Right lobe of liver (tissue), 6 donors: ENCODE measurements at places on chromosomes 1 and 21.

- no peak for DNase-seq
Measured at GRCh38 chr1:3847081-3847480, 9.9 kb downstream of the CEP104 start.

DNA sequence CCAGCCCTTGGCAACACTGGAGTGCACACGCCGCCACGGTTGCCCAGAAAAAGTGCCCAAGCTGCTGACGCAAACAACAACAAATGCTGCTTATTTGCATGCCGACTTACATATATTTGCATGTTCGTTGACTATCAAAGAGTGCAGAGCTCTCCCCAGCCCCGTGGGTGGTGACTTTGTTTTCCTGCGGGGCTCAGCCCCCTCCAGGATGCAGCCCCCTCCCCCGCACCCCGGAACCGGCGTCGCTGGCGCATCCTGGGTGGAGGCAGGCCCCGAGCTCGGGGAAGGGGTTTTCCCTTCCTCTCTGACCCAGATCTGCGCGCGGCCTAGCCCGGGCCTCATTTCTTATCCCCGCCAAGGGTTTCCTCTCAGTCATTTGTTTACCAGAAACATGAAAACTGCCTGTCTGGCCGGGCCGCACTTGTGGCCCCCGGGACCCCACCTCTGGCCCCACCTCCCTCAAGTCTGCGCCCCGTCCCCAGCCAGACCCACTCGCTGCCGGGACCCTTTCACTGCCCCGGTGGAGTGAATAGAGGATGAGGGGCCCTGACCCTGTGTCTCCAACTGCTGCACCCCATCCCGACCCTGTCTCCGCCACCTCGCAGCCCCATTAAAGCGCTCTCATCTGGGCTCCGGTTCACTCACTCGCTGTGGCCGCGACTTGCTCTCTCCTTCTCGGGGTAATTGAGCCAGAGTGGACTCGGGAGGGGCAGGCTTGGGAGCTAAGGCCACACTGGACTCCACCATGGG lies 5.5 kb downstream of the TNFRSF25 start:
- peak; percentile 57 for DNase-seq

- DNase-seq, result no peak
Measured at GRCh38 chr1:155967341-155968050, 10.9 kb downstream of the ARHGEF2 start.

GRCh38 chr1:228457017-228457395 lies 30.2 kb upstream of the RNF187 start:
- no peak for DNase-seq

DNA sequence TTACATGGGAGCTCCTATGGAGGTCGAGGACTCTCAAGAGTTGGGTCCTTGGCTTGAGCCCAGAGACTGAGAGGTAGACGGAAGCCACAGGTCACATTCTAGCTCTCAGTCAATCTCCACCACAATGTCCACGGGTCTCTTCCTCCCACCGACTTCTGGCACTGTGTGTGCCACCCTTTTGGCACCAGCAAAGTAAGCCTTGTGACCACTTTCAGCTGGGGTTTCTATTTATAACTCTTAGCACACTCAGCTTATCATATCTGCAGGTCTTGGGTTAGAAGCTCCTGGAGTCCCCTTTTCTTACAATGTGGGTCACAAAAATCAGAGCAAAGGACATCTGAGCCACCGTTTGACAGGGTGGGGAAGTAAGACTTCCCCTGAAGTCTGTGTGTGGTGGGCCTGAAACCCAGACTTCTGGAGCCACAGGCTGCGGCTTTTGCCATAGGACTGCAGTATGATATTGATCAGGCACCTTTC lies 28.3 kb downstream of the NCMAP start:
- no peak for DNase-seq

- DNase-seq, result no peak
Measured at GRCh38 chr1:183476081-183476480, 3.8 kb downstream of the SMG7 start.

GRCh38 chr1:11523261-11523660 lies 44.3 kb downstream of the DISP3 start:
- DNase-seq, result no peak

- no peak for DNase-seq
Measured at GRCh38 chr1:99789715-99790114, 23.3 kb upstream of the FRRS1 start.

DNA sequence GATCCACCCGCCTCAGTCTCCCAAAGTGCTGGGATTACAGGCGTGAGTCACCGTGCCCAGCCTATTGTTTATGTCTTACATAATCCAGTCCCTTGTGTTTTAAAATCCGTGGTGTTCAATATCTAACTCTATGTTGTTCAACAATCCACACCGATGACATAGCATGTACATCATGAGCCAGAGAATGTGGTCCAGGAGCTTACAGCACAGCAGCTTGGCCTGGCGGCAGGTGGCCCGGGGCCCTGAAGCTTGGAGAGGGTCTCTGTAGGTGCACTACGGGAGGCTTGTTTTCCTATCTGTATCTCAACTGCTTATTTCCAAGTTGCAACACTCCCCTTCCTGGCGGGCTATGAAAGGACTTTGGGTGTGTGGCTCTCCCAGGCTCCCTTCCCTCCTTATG lies 138.4 kb downstream of the ADSS2 start:
- no peak for DNase-seq

GRCh38 chr1:221157026-221157761 lies 278.0 kb downstream of the HLX start:
- no peak for DNase-seq

GRCh38 chr21:45846373-45847160 lies 135.0 kb upstream of the COL6A1 start:
- no peak for DNase-seq

DNA sequence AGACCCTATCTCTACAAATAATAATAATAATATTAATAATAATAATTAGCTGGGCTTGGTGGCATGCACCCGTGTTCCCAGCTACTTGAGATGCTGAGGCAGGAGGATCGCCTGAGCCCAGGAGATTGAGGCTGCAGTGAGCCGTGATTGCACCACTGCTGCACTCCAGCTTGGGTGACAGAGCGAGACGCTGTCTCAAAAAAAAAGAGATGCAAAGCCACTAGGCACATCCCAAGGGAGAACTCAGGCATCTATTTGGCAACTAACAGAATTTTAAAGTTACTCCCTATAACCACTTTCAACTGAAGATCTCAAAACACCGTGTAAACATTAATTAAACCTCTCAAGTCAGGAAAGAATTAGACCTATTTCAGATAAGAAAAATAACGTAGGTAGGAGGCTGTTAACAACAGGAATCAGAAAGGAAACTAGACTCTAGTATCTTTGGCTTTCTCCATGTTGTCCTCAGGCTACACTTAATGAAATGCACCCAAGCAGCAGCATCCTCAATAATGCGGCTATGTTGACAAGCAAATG lies 3.7 kb downstream of the RNF19B start:
- no peak for DNase-seq

DNA sequence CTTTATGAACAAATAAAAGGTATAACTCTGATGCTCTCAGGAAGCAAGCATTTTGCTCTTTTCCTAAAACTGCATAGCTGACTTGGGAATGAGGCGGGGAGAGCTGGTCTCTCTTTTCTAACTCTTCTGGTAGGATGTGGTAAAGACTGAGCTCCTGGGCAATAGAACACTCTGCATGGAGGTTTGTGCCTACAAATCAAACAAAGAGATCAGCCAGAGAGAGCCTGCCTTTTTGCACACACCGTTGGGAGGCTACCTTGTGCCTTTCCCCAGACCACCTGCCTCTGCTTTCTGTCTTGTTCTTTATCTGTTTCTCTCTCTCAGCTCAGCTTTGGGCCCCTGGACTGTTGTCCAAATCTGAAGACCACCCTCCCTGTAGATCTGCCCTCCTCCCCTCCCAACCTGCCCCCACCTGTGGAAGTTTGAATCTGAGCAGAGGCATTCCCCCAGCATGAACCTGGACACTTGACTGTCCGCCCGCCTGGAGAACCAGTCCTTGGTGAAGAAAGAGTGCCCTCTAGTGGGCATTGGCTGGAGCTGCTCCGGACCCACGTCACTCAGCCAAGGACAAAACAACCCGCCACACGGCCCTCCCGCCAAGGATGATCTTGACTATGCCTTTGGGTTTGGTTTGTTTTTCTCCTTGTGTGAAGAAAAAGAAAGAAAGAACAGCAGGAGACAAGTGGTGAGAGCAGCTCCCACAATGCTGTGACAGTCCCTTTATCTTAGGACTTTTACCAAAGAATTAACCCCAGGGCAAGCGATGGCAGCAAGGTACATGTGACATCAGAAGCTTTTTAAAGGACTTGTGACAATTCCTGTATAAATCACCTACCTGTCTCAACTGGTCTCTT lies 228.2 kb downstream of the PBX1 start:
- peak; percentile 77 for DNase-seq

DNA sequence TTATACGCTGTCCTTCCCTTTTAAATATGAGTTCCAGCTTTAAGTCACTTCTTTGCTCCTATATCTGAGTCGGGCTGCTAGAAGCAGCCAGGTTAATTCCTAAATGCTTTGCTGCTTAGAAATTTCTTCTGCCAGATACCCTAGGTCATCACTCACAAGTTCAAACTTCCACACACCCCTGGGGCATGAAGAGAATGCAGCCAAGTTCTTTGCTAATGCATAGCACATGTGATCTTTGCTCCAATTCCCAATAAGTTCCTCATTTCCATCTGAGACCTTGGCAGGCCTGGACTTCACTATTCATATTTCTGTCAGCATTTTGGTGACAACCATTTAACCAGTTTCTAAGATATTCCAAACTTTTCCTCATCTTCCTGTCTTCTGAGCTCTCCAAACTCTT lies 14.5 kb upstream of the APP start:
- no peak for DNase-seq

DNA sequence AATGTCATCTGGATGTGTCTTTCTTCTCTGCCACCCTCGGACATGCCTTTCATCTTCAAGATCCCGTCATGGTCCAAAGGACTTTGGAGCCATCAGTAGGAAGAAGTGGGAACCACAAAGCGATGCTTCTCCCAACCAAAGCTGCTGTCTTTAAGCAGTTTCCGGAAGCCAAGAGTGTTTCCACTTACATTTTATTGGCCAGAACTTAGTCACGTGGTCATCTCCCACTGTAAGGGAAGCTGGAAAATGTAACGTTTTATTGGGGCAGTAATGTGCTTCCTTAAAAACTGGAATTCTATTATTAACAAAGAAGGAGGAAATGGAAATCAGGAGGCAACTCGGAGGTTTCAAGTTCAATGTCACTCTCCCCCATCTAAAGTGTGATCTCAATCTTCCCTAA lies 170.8 kb downstream of the ATG4C start:
- DNase-seq, result no peak

GRCh38 chr1:67987046-67987799 lies 63.2 kb downstream of the DIRAS3 start:
- DNase-seq, result no peak

DNA sequence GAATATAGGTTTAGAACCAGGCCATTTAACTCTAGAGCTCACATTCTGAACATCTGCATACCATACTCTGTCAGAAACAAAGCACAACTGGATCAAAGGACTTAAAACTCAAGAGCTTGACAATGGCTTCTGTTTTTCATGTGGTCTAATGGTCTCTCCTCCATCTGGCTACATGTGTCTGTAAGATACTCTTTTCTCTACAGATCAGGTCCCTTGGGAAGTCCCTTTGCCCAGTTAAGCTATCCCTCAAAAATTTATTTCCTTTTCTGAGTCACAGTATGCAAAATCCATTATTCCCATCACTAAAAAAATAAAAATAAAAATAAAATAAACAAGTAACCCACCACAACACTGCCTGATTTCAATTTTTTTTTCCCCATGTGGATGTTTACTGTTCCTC lies 357.0 kb upstream of the PRMT6 start:
- no peak for DNase-seq

GRCh38 chr1:89547563-89548116 lies 23.0 kb downstream of the LRRC8B start:
- peak; percentile 22 for DNase-seq

- DNase-seq, result no peak
Measured at GRCh38 chr1:12519693-12520364, 98.2 kb downstream of the DHRS3 start.

GRCh38 chr1:19359357-19359756 lies 47.2 kb downstream of the SLC66A1 start:
- DNase-seq, result no peak

- DNase-seq, result no peak
Measured at GRCh38 chr1:145992502-145992936, 3.9 kb downstream of the TXNIP start.

DNA sequence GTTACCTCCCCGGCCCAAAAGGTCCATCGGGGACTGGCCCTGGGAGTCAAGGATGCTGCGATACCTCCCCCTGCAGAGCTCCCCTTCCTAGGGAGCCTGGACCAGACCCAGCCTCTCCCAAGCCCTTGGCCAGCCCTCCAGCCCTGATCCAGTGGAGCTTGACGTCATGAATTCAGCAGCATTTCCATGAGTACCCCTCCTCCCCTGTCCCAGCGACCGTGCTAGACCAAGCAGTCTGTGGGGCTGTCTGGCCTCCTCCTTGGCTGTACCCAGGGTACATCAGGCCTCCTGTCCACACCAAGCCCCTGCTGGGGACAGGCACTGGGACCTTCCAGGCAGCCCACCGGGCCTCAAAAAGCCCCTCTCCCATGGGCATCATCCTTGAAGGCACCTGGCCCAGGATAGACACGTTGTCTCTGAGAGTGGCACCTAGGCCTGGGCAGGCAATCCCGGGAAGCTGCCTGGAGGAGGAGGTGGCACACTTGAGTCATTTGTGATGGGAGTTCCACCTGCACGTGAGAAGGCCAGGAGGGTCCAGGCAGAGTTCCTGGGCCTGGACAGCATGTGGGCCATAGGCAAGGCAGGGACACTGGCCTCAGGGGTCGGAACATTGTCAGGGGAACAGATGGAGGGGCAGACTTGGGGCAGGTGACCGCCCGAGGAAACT lies 46.4 kb downstream of the WNT9A start:
- DNase-seq, result no peak

DNA sequence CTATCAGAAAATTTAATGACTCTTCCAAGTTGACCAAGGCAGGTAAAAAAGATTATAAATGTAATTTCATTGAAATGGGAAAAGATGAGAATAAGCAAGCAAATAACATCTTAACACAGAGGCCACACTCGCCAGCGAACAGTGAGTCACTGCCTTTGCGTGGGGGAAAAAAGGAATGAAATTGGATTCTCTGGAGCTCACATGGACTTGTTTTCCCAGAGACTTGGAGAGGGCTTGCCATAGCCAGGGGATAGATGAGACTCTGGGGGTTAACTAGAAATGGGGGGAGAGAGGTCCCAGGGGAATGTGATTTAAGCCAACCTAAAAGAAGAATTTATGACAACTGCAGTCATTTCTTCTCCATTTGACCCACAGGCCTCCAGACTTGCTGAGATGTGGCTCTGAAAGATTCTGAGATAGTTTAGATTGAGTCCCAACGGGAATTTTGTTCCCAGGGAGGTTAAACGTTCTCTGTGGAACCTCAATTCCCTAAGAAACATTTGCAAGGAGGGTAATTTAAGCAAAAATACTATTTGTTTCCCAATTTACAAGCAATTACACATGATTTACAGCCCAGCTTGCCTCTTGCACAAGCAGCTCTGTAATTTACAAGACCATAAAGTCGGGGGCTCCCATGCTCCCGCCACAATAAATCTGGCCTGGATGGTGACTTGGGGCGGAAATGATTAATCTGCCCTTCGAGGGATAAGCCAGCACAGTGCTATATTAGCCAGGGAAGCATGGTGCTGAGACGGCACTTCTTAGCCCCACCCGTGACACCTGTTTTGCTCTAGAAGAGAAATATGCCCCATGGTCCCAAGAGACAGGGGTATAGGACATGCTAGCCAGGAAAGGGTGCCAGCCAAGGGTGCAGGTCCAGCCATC lies 68.8 kb downstream of the GRIK3 start:
- DNase-seq, result no peak
